ENCODE measurements at places on chromosomes 1 and 21.
A peak's percentile ranks its signal among the peaks of the same experiment; 100 is the strongest.

GRCh38 chr1:39976732-39977131 lies 21.8 kb downstream of the MFSD2A start:
- no peak for DNase-seq

- no peak for DNase-seq
Observed at GRCh38 chr1:81432059-81432458, 368.7 kb upstream of the ADGRL2 start.

DNA sequence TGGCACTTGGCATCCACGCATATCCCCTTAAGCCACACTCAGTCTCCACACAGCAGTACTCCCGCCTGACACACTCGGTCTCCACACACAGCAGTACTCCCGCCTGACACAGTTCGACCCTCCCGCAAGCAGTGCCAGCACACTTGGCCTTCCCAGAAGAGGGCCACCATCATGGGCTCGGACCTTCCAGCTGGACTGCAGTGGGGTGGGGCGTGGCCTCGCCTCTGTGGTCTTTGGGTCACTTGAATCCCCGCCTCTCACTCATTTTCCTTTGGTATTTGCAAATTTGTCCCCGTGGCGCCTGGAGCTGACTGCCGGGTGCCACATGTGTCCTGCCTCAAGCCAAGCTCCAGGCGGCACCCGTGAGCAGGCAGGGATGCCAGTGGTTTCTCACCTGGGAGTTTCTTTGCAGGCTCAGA lies 63.7 kb downstream of the FAAP20 start:
- DNase-seq, result no peak

GRCh38 chr1:27525296-27526272 lies 35.6 kb upstream of the WASF2 start:
- no peak for DNase-seq

DNA sequence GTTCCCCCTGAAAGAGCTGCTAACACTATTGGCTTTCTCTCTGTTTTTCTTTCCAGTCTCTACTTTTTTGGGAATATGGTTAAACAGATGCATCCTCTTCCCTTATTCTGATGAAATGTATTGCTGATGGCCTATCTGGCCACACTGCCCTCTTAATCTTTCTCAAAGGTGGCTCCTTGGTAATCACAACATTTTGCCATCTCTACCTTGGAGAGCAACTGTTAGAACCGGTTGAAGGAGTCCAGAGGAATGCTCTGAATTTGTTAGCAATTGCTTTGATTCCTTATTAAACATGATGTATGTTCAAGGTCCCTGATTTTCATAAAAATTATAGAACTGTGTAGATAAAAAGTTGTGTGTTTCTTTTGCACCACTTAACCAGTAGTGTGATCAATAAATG lies 50.1 kb upstream of the ARID1A start:
- no peak for DNase-seq

DNA sequence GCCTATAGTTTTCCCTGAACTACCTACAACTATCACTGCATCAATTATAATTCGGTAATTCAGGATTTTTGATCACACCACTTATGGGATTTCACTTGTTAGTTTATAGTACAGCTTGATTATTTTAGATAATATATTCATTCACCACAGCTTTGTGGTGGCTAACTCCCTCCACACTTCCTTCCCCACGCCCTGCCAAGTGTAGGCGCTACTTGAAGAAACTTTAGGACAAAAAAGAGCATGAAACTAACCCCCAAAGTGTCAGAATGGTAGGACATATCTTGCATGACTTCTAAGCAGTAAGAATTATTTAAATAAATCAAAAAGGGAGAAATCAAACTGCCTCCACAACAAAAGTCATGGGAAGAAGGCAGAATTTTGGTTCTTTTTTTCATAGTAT lies 70.1 kb downstream of the LHX9 start:
- no peak for DNase-seq

DNA sequence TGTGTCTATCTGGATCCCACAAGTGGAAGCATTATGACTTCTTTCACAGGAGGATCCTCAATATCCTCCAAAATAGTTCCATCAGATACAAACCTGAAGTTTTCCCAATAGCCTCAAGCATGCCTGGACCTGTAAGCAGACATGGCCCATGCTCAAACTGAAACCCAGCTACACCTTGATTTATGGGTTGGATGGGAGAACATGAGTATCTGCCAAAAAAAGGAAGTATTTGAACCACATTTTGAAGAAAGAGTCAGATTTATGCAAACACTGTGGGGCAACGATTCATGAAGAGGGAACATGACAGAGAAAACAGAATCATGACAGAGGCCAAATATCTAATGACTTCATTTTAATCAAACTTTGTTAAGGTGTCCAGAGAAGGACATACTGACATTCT lies 351.0 kb upstream of the NFIA start:
- DNase-seq, result no peak

DNA sequence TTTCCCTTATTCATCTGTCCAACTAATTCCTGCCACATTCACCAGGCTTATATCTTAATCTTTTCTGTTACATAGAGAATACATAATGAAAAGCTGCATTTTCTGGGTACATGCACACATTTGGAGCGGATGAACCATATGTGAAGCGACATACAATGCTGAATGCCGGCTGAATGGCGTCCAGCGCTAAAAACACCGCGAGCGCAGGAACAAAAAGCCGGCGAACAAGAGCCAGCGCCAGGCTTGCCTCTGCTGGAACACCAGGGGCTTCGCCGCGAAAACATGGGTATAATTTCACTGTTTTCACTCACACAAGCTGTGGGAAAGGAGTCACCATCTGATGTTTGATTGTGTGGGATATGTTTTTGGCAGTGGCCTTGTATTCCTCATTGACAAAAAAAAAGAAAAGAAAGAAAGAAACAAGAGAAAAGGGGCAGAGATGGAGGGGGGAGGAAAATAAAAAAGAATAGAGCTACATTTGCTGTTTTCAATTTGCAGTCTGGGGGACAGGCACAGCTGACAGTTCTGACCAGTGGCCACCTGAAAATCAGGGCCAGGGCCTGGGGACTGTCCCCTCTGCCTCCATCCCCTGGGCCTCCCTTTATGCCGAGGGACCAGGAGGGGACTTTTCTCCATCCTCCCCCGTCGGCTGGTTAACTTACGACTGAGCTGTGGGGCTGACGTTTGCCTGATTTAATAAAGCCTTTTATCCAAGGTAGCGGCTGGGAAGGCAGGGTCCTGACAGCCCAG lies 70.2 kb upstream of the OLIG2 start:
- DNase-seq, result no peak

GRCh38 chr1:223639331-223639749 lies 26.2 kb downstream of the CAPN8 start:
- no peak for DNase-seq

DNA sequence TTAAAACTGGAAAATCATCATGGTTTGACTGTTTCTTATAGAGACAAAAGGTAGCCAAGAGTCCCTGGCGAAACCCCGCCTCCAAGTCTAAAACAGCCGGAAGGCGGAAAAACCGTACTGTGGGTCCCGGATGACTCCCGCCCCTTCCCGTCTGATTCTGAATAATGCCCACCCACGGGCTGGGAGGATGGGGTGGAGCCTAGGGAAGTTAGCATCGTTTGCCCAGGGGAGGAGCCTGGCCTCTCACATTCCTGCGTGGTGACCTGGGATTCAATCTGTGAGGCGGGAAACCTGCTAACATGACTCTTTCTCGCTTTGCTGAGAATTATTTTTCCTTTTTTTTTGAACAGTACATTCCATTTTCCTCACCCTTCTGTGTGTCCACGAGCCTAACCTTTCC lies 124.9 kb downstream of the KCNK1 start:
- DNase-seq, result no peak

- DNase-seq, result no peak
Observed at GRCh38 chr1:244749230-244750016, 86.0 kb upstream of the COX20 start.

DNA sequence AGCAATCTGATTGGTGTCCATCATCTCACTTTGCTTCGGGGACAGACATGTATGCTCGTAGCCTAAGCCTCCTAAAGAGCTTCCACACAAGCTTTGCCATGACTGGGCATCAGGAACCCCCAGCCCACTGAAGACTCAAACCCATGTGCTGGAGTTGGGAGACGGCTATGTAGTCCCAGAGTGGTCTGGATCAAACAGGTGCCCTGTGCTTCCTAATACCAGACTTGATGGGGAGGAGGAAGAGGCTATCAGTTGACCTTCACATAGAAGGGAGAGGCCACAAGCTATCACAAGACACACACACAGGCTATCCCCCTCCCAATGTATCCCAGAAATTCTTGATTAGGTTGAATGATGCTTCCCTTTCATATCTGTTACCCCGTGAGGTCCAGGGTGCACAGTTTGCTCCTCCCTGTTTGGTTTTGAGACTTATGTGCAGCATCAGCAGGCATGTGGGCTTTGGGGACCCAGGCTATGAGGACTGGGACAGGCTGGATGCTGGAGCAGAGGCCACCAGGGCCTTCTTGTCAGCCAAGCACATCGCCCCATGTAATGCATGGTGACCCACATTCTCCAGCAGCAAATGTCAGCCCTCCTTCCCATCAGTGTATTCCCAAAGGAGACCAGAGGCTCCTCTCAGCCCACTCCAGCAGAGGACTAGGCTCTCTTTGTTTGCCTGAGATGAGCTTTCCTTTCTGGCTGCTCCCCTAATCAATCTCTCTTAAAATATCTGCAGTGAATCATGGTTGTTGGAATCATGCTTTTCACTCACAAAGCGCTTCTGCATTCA lies 159.8 kb downstream of the GRIK3 start:
- DNase-seq, result no peak

DNA sequence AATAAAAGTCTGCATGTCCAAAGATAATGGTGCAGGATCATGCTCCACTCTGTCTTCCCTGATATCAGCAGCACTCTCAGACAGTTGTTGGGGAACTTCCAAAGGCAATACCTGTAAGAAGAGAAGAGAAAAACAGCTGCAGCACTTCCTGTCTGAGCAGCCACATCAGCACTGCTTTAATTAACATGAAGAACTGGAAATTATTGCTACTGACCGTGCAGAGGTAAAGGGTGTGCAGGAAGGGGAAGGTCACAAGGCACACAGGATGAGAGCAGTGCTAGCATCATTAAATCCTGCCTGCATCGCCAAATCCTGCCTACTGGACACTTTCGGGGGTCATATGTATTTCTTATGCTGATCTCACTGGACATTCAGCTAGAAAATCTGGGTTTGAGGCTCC lies 379.0 kb downstream of the LMX1A start:
- DNase-seq, result no peak

DNA sequence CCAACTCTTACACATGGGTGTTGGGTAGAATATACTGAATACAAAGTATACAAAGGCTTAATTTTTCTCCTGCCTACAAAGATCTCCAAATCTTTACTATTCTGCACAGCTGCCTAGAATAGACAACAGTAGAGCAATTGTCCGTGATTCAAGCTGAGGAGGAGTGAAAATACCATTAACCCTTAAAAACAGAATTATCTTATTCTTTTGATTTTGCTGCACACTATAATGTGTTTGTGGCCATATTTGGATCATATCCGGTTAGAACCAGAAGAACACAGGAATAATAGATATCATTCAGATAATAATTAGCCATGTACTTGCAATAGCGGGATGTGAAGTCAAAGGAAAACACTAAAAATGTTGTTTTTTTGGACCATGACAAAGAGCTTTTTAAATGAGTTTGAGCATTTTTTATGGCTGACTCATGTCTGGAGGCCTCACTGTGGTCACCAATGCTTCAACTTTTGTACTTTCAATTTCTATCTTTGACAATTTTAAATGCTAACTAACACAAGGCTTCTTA lies 197.6 kb upstream of the FOXD3 start:
- DNase-seq, result peak; percentile 27

GRCh38 chr1:235739124-235739523 lies 89.5 kb upstream of the GNG4 start:
- DNase-seq, result peak; percentile 30

DNA sequence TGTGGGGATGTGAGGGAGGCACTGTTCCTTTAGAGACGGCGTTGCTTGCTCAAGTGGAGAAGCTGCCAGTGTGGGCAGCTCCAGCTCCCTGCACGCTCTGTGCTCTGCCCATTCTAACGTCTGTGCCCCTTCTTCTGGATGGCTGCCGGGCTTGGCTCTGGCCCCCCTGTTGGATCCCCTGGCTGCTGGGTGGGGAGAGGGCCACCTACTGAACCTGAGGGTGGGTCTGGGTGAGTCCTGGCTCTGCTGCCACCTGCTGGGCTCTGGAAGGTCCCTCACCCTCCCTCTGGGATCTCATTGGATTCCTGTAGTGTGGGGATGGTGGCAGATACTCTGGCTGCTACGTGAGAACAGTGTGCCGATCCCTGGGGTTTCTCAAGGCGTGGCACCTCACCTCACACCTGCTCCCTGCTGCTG lies 5.0 kb downstream of the PFKL start:
- DNase-seq, result no peak

DNA sequence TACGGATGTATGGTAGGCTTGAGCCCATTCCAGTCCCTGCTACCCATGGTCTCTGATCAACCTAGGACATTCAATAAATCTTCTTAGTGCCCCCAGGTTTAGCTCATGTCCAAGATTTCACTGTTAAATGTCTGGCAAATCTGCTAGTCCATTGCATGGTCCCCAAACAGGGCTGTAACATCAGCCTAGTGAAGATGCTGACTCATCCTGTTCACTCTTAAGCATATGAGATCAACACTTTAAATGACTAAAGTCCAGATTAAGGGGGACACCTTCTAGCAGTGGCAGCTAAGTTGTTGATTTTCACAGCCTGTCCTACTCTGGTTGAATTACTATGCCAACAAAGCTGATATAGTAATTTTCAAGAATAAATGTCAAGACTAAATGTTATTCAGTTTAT lies 46.5 kb upstream of the NUF2 start:
- no peak for DNase-seq

GRCh38 chr1:211305044-211305443 lies 21.6 kb upstream of the TRAF5 start:
- no peak for DNase-seq

DNA sequence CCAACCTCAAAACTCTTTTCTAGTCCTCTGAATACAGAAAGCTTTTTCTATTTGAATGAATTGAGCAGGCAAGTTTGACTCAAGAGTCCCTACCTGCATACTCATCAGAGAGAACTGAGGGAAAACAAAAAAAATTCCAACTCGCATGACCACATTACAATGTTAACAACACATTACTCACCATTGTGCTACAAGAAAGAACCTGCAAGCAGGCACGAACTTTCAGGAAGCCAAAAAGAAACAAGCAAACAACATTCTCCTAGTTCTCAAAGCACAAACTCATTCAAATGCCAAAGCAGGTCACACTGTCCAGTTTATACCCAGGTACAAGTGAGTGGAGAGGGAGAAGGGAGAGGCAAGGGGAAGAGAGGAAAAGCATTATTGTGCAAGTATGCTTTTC lies 14.6 kb downstream of the OTUD7B start:
- no peak for DNase-seq

- no peak for DNase-seq
Observed at GRCh38 chr1:206757524-206758266, 12.9 kb upstream of the IL19 start.

GRCh38 chr21:42120101-42120902 lies 49.2 kb downstream of the UMODL1 start:
- DNase-seq, result no peak

- no peak for DNase-seq
Observed at GRCh38 chr1:114597949-114598348, 16.5 kb upstream of the BCAS2 start.

GRCh38 chr1:111909030-111909429 lies 80.4 kb downstream of the KCND3 start:
- DNase-seq, result no peak

Measured in HFF-Myc (cell line).